ENCODE measurements at places on chromosomes 6 and 20.

DNA sequence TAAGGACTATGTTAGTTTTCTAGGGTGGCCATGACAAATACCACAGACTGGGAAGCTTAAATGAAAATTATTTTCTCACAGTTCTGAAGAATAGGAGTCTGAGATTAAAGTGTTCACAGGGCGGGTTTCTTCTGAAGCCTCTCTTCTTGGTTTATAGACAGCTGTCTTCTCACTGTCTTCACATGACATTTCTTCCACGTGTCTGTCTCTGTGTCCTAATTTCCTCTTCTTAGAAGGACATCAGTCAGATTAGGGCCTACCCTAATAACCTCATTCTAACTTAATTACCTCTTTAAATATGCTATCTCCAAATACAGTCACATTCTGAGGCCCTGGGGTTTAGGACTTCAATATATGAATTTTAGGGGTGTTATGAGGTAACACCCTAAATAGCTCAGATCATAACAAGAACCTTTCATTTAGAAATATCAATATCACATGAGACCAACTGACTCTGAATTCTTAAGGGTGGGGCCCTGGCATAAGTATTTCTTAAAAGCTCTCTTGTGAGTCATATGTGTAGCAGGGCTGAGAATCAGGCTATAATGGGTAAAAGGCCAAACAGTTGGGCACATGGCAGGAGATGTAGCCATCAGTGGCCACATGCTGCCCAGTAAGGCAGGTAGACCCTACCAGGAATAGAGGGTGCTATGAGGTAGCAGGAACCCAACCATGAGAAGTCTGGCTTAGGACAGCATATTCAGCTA lies 62.0 kb upstream of the TENT5A start:
- no peak for DNase-seq

DNA sequence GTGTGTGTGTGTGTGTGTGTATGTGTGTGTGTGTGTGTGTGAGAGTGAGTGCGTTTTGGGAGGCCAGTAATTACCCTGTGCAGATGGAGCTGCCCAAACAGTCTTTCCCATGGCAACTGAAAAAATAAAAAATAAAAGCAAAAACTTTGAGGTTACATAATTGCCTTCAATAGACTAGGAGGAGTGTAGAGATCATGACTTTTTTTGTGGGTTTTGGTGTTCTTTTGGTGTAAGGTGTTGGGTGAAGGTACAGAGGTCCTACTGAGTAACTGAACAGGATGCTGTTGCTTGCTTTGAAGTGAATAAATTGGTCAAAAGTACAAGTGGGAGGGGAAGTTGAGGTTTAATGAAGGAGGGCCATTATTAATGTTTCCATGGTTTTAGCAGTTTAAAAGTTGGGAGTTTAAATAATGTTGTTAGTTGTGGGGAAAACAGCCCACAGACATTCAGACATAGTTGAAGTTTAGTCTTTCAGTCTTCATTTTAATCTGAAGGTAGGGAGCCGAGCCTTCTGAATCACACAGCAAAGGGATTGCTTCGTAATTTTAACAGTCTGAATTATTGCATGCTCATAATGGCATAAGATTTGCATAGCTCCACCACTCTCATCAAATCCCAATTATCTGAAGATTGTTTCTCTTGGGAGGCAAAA lies 251.4 kb downstream of the PRL start:
- no peak for DNase-seq

DNA sequence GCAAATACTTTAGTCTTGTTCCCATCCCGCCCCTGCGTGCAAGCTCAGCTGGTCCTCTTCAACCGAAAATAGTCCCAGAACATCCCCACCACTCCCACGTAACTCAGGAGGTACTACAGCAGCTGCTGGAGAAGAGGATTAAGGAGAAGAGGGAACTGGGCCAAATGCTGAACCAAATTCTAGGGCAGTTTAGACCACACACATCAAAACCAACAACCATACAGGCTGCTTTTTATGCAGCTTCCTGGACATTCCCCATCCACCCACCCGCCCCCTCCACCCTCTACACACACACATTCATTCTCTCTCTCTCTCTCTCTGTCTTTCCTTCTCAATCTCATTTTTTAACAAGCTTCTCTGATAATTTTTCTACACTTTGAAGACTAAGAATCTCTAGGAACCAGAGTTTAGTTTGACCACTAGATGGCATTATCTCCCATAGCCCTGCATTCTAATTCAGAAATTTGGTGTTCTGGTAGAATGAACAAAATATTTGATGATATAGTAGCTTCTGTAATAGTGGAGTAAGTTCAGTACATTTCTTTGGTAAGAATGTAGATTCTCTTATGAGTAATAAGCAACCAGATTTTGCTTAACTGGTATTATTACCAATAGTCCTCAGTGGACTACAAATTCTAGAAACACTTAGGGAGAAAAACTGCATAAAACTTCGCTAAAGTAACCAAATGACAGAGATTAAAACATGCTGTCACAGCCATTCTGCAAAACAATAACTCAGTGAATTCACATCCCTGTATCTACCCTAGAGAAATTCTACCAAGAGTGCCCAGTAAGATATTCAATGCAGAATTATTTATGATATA lies 52.1 kb upstream of the BEND6 start:
- DNase-seq: no peak

GRCh38 chr6:16669227-16669626 lies 92.0 kb downstream of the ATXN1 start:
- DNase-seq: no peak

- no peak for DNase-seq
Observed at GRCh38 chr6:71015392-71015791, 58.5 kb upstream of the B3GAT2 start.

GRCh38 chr20:3727401-3728021 lies 5.0 kb upstream of the HSPA12B start:
- DNase-seq: no peak

DNA sequence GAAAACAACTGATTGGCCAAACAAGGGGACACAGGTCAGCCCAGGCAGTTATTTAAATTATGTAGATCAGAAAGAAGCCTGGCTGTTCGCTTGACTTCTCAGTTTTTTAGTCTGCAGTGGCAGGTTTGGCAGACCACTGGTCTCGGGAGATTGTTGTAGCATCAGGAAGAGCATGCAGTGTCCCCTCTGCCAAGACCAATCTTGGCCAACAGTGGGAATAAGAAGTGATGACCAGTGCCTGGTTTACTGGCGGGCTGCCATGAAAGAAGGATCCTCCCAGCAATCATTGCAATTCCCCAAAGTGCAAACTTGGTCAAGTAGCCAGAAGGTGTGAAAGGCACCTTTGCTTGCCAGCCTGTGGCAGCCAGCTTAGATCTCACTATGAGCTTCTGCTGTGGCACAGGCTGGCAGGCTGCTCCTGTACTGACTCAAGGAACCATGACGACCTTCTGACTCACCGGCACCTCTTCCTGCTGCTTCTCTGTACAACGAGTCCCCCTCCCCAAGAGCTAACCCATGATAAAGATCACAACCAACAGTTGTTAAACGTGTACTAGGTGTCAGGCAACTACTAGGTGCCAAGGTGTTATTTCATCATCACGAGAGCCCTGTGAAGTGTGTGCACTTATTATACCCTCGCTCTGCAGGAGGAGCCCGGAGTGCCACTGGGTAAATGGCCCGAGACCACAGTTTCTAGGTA lies 76.8 kb upstream of the DUSP22 start:
- DNase-seq: no peak

- no peak for DNase-seq
Observed at GRCh38 chr6:1903780-1904465, 294.2 kb downstream of the FOXC1 start.

- no peak for DNase-seq
Observed at GRCh38 chr20:3812259-3812681, 8.1 kb upstream of the AP5S1 start.

- no peak for DNase-seq
Observed at GRCh38 chr6:110387986-110388385, 27.4 kb downstream of the DDO start.

GRCh38 chr6:164014346-164015087 lies 600.0 kb downstream of the QKI start:
- no peak for DNase-seq

DNA sequence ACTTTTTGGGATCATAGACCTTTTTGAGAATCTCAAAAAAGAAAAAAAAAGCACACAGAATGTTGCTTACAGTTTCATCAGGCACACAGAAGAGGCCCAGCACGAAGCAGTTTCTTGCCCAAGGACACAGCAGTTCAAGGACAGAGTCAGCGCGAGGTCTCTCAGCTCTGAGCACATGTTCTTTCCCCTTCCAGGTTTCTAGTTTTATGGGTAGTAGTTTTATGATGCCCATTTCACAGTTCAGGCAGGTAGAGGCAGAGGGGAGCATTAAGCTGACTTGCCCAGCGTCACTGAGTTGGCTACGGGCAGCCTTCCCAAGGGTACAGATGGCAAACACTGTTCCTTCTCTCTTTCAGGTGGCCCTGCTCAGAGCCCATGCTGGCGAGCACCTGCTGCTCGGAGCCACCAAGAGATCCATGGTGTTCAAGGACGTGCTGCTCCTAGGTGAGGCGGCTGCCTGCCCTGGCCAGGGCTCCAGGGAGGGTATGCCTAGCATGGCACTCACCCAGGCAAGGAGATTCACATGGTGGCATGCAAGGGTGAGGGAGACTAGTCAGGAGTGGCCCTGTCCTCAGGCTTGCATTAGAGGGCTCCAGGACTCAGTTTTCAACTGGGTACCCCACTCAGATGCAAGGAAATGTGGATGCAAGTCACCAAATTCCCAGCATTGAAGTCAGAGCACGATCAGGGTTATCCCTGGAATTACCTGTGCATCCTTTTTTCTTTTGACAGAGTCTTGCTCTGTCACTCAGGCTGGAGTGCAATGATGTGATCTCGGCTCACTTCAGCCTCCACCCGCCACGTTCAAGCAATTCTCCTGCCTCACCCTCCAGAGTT lies 57.4 kb upstream of the TTPAL start:
- DNase-seq: no peak

GRCh38 chr6:36290668-36291620 lies 21.1 kb downstream of the PNPLA1 start:
- no peak for DNase-seq

DNA sequence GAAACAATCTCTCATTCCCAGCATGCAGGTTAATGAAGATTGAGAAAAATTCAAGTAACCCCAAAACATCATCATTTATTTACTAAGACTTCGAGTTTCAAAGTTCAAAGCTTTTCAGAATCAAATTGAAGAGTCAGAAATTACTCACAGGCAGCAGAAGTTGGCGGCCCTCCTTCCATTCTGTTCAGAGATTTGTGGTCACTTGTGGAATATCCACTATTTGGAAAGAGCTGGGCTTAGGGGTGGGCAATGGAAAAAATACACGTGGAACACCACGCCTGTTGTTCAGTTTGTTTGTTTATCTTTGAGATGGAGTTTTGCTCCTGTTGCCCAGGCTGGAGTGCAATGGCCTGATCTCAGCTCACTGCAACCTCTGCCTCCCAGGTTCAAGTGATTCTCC lies 108.6 kb upstream of the NAA20 start:
- no peak for DNase-seq

DNA sequence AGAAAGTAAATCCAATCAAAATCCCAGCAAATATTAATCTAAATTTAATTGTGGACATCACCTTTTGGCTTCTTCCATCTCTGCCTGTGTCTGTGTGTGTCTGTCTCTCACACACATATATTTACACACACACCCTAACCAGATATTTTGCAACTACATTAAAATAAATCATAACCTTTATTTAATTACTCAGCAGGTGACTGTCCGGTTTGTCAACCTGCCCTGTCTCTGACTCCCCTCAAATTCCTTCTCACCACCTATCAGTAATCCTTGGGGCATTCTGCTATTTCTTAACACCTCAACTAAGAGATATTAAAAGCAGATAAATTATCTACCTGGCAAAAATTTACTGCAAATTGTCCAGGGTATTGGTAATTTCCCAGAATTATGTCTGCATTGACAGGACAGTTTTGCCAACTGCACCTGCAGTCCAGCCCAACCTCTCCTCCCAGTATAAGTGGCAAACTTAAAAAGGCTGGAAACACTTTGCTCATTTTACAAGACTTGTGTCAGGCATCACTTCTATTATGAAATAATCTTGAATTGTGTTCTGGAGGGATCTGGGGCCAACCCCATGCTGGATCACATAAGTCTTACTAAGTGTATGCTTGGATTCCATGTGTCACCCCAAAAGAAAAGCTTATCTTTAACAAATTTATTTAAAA lies 216.1 kb downstream of the GMDS start:
- no peak for DNase-seq

GRCh38 chr20:57210054-57210910 lies 56.2 kb downstream of the BMP7 start:
- peak; percentile 32 for DNase-seq

DNA sequence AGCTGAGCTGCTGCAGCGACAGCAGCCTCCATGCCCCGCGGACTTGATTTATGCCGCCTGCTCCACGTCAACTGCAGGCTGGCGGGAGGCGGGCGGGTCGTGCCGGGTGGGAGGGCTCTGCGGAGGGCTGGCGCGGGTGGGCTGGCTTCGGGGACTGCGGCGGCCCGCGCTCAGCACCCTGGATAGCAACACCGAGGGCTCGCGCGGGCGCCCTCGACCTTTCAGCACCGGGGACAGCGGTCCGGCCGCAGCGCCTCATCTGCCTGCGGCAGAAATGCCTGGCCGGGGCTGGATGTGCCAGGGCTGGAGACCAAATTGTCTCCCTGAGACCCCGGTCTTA lies 792 bp downstream of the SNAP25 start:
- DNase-seq: peak; percentile 84

- DNase-seq: no peak
Observed at GRCh38 chr20:40232756-40233155, 456.3 kb downstream of the MAFB start.

DNA sequence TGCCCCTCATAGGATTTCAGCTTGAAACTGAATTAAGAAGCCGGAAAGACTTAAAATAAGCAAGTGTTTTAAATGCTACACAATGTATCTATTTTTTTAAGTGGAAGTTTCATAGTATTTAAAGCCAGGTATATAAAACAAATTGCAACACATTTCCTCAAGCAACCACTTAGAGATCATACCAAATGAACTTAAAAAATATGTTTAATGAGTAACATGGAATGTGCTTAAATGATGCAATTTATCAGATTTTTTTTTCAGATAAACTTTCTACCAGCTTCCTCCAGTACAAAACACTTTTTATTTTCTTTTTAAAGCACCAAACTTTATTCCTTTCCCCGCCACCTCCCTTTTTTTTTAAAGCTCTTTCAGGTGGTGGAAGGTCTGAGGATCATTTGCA lies 534.3 kb downstream of the BMP2 start:
- DNase-seq: no peak

DNA sequence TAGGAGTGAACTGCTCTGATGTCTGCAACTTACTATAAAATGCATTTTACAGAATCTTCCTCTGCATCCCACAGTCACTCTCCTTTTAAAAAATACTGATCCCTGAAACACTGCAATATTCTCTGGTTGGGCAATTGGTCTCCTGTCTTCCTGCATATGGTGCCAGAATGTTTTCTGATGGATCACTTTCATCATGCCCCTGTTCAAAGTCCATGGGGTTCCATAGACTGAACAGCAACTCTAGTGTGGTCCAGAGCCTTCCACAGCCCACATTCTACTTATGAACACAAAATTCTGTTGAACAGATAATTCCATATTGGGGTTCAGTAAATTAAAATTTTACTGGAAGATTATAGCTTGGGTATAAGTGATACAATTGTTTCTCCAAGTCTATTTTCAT lies 11.0 kb downstream of the GSTA2 start:
- no peak for DNase-seq

- DNase-seq: no peak
Observed at GRCh38 chr6:79617518-79617941, 13.6 kb upstream of the SH3BGRL2 start.

GRCh38 chr6:45971287-45971686 lies 44.4 kb downstream of the CLIC5 start:
- DNase-seq: no peak

Measured in right lung (tissue), 10 donors.